ENCODE measurements at places on chromosomes 7 and 10.

DNA sequence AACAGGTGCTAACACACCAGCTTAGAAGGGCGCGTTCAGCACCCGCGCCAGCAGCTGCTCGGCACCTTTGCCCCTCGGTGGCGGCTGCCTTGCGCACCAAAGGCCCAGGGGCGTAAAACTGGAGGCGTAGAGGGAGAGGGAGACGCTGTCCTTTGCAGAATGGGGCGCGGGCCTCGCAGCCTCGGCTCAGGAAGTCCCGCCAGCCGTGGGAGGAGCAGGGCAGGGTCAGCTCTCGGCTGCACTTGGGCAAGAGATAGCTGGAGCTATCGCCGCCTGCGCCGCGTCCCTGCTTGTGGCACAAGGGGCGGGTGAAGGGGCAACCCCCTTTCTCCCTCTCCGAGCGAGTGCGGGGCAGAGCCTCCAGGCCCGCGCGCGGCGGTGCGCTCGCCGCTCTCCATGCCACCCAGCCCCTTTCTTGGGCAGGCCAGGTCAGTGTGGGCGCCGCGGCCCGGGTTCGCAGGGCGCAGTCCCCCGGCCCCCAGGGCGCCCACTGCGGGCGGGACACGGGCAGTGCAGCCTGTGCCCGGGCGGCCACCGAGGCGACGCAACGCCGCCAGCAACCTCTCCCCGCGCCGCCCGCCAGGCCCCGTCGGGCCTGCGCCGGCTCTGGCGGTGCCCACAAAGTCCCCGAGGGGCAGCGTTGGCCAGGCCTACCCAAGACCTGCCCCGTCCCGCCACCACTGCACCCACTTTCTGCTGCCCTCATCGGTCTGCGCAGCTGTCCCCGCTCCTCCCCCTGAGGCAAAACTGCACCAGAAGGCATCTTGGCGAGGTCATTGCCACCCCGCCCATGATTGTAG, 4.1 kb downstream of the NEUROD6 start:
- DNase-seq = no peak

DNA sequence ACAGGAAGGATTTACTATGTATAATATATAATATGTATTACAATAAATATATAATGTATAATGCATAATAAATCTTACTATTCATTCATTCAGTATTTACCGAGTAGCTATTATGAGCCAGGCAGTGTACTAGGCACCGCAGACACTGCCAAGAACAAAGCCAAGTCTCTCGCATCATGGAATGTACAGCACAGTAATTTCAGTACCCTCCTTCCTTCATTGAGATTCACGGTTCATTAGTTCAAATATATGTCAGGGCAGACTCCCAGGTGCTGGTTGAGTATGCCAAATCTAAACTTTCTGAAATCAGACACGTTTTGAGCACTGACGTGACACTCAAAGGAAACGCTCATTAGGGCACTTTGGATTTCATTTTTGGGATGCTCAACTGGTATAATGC, 9.1 kb downstream of the USP6NL start:
- no peak for DNase-seq

GRCh38 chr10:5592070-5592469, 67.3 kb downstream of the CALML3 start:
- DNase-seq = peak; percentile 75

GRCh38 chr10:69319841-69320316, 41.6 kb downstream of the HK1 start:
- DNase-seq = no peak

DNA sequence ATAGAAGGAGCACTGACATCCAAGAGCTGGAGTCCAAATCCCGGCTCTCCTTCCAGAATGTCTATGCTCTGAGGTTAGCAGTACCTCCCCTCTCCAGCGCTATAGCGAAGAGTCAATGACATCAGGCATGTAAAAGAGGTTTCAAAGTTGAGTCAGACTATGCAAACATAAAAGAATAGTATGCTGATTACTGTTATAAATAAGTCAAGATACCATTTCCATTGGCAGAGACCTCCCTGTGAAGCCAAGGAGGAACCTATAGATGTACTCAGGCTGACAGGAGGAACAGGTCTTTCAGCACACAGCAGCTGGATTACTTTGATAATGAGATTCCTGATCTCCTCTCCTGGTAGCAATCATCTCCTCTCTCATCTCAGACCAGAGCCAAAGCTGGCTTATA, 103.9 kb upstream of the EFCAB10 start:
- DNase-seq = no peak

DNA sequence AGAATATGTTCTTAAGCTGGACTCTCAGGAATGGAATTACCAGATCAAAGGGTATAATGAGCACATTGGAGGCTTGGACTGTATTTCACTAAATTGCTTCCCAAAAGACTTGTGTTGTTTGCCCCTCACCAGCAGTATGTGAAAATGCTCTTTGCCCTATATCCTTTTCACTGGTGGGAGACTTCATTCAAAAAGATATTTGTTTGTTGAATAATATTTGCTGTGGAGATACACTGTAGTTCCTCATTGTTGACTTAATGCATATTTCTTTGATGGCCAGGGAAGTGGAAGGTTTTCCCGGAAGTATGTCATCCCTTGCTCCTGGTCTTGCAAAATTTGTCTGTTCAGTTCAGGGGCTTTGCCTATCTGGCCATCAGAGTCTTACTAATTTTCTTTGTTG, 19.4 kb downstream of the GSTO2 start:
- no peak for DNase-seq

GRCh38 chr10:83656924-83657323, 482.4 kb upstream of the GHITM start:
- no peak for DNase-seq

DNA sequence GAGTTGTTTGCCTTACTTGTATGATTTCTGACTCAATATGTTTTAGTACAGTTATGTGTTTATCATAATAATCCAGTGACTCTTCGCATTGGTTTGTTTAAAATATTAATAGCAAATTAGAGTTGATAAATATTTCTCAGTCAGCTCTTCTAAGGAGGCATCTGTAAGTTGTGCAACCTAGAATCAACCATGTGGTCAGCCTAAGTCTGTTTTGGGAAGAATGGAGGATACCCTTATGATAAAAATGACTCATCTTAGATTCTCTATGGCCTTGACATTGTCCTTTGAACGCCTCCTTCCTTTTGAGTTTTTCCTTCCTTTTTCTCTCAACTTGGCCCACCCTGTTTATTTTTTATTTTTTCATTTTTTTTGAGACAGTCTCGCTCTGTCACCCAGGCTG, 18.8 kb downstream of the DNAJC9 start:
- no peak for DNase-seq

DNA sequence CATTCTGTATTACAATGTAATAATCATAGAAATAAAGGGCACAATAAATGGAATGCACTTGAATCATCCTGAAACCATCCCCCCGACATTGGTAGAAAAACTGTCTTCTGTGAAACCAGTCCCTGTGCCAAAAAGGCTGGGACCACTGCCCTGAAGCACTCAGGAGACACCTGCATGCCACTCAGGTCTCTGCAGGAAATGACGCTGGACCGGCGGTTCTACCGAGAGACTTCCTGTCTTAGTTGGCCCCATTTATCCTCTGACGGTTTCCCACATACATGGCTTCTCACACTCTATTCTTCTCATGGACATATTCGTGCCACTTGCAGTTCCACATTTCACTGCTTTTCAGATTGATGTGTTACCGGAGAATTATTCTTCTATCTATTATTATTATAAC, 617.5 kb downstream of the SDK1 start:
- DNase-seq = no peak

DNA sequence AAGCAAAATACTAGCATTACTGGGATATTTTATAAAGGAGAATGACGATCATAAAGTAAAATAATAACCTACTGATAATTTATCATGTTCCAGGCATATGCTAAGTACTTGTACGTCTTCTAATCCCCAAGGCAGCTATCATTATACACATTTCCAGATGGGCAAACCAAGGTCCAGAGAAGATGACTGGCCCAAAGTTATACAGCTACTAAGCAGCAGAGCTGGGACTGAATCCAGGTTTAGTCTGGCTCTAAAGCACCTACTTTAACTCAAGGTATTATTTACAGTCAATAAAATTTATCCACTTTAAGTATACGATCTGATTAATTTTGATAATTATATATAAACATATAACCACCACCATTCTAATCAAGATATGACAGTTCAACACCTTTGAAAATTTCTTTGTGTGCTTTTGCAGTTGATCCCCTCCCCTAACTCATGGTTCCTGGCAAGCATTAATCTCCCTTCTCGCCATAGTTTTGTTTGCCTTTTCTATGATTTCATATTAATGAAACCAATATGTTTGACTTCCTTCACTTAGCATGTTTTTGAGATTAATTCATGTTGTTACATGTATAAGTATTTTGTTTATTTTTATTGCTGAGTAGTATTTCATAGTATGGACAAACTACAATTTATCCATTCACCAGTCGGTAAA, 126.7 kb downstream of the CPEB3 start:
- no peak for DNase-seq
